Dorsolateral prefrontal cortex (tissue), 122 donors: ENCODE measurements at places on chromosomes 4 and X. TPM values are rescaled to one million over a fixed set of nuclear protein-coding genes. Genes with fewer than 3 reads are reported as not detected.

DNA sequence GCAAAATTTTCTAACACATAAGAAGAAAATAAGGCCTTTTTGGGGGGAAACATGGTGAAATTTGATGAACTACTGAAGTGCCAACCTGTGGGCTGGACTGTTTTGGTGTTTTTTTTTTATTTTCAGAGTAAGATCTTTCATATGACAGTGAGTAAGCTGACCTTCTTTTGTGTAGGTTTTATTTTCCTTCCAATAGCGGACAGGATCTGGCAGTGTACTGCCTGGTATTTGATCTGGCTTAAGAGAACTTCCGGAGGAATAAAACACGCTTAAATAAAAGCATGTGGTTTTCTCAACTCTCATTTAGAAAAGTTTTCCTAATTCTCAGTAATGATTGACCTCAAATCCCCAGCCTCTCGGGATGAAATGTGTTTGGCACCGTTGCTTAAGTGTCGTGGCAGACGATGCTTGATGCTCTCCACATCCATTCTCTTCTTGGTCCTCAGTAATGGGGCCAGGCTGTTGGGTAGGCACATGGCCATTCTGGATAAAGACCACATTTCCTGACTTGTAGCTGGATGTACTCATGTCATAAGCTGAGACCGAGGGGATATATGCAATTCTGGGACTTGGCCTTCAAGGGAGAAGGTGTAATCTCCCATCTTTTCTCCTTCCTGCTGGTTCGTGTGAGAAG is 65.6 kb upstream of the PDLIM3 start:
- DNase-seq: no peak

Gene SOWAHD
- total RNA-seq: 0.57 TPM

GRCh38 chrX:47351706-47352105 is 18.7 kb upstream of the ZNF157 start:
- DNase-seq: no peak

- DNase-seq: no peak
Observed at GRCh38 chrX:81875800-81876199, 673.9 kb downstream of the SH3BGRL start.

DNA sequence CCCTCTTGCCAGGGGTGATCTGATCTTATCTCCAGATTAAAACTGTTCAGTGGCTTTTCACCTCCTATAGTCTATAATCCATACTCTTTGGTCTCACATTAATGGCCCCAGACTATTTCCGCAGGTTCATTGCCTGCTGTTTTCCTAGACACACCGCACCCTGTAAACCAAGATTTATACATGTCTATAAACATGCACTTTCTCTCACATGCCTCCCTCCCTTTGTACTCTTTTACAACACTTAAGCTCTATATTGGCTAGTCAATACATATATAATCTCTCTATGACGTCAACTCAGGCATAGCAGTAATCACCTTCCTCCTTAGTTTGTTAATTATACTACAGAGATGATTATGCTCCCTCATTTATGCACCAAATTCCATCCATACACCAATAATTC is 170.9 kb upstream of the NAP1L5 start:
- DNase-seq: no peak

DNA sequence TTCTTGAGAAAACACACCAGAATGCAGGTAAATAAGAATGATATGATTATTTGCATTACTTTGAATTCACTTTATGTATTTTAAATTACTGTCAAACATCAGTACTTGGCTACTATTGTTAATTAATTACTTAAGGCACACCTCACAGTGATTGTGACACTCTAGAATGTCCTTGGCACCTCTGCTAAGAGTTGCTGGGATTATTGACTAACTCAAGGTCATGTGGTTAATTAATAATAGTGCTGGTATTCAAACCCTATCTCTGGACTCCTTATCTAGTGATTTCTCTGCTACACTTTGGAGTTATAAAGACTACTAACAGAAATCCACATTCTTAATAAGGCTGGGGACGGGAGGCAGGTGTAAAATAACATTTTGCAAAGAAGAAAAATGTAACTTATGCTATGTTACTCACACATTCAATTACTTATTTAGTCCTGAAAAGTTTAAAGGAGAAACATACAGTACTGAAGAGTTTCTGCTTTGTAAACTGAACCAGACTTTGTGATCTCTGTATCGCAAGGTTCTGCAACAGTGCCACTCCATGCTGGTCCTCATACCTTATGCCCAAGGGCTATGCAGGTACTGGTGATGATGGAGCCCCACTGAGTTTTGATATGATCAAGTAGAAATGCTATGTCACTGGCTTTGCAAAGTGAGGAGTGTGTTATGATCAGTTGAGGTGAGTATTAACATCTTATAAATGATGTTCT is 242.7 kb downstream of the MID1IP1 start:
- no peak for DNase-seq

GRCh38 chr4:169485086-169485485 is 127.3 kb downstream of the NEK1 start:
- DNase-seq: no peak

GRCh38 chr4:21921526-21922180 is 26.9 kb downstream of the KCNIP4 start:
- DNase-seq: no peak

- DNase-seq: no peak
Observed at GRCh38 chrX:25872786-25873185, 265.4 kb upstream of the MAGEB18 start.

GRCh38 chrX:48890296-48890925 is 7.2 kb downstream of the TIMM17B start:
- DNase-seq: no peak

DNA sequence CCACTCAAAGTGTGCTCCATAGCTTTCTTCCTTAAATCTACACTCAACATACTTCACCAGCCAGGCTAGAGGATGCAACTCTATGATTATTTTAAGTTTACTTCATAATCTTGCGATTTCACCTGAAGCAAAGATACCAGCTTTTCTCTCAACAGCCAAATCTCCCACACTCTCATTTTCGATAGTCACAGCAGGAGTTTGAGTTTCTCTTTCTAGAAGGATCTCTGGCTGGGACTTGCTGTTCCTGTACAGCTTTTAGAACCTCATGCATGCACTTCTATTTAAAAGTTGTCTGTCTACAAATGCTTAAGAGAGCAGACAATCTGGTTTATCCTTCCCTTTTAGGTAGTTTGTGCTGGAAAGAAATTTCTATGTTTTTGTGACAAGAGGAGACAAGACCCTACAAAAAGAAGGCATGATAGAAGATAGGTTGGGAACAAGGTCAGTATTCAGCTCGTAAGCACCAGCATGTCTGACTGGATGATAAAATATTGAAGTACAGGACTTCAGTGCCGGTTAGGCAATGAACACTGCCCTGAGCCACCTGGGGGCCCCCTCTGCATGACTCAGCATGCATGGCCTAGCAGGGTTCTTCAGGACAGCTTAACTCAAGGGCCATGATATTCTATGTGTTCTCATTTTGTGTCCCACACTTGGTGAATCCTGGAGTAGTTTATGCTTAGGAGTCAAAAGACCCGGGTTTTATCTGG is 65.6 kb downstream of the ATXN3L start:
- DNase-seq: no peak

Gene GATA1
- total RNA-seq: not detected
